ENCODE measurements at places on chromosomes 1 and 21.

GRCh38 chr1:219413536-219413935 lies 199.4 kb downstream of the ZC3H11B start:
- DNase-seq = no peak

DNA sequence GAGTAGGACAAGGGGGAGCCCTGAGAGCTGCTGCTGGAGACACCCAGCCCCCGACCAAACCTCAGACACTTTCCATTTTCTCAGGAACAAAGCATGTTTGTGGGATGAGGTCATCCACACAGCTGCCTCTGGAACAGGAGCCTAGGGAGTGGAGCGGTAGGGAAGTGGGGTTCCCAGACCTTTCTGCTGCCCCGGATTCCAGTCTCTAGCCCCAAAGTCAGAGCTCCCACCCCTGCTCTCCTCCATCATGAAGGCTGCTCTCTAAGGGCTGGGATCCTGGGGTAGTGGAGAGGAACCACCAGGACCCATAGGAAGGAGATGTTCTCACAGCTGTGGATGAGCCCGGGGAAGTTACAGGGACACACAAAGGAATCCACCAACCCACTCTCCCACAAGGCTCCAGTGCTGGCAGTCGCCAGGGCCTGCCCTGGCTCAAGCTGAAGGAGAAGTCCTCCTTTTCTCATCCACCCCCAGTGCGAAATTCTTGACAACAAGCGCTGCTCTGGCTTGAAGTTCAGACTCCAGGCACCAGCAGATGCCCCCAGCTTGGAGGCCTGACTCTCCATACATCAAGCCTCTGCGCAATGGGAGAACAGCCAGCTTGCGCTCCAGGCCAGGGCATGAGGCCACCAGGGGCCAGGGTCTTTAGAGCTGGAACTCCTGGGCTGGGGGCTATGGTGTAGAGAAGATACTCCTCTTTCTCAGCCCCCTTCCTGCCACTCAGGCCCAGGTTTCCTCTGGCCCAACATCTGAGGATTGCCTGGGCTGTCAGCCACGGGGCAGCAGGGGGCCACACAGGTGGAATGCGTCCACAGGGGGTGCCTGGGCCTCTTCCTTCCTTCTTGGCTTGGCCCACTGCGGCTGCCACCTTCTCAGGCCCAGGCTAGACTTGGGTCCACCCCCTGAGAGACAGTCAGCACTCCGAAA lies 4.5 kb downstream of the FHL3 start:
- no peak for DNase-seq

DNA sequence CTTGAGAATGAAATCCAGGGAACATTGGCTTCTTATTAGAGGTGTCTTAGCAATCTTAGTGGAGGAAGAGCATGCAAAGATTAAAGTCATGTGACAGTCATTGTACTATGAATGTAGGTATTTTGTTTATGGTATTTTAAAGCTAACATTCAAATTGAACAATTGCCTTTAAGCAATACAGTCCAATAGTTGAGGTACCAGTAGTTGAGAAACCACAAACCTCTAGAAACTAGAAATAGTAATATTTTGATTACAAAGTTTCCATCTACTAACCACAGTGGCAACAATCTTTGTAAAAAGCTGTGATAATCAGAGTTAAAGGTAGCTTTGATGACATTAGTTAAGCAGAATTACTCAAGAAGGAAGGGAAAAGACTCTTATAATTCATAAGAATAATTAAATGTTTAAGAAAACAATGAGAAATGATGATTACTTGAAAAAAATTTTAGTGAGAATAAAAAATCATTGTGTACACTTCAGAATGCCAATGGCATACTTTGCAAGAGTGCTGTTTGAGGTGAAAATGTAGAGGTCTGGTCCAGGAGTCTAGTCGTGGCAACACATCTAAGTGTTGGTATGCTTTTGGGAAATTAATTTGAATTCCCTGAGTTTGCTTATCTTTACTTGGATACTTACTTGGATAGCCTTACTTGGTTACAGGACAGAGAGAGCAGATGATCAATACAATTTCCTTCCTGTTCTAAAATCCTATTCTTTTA lies 104.9 kb upstream of the PTGFR start:
- no peak for DNase-seq

- DNase-seq = peak; percentile 27
These were observed 211.6 kb downstream of the LMX1A start for GRCh38 chr1:165144757-165145397.

GRCh38 chr1:42941640-42942330 lies 16.9 kb downstream of the SLC2A1 start:
- no peak for DNase-seq

DNA sequence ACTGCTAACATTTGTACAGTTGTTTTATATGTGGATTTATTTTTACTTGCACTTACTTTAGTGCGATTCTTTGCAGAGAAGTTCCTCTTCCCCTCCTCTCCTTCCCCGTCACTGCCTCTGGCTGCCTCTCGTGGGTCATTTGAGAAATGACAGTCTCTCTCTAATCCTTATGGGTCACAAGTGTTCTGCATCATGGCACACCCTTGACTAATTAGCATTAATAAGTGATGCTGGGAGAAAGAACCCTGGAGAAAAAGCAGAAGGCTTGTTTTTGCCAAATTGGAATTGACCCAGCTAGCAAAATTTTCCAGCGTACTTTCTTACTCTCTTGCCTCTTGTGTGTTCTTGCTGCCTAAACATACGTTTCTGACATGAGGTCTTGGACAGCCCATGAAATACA lies 301.2 kb downstream of the DUSP10 start:
- no peak for DNase-seq

DNA sequence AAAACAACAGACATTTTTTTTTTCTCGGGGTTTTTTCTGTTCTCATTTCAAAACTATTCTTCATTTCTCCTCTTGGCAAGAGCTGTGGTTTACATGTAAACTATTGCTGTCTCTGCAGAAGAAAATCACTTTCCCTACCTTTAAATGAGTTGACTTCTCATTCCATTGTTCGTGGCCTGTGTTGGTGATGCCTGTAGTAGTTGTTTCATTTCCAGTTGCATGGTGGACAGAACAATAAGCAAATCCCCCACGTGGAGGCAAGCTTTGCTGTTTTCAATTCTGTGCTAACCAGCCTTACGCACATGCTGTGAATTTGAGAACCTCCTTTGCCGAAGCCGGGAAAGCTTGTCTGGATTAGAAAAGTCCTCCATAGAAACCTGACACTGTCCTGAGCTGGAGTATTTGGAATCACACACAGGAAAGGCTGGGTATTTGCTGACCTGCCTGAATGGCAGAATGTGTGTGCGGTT lies 26.2 kb upstream of the MAP3K7CL start:
- no peak for DNase-seq

DNA sequence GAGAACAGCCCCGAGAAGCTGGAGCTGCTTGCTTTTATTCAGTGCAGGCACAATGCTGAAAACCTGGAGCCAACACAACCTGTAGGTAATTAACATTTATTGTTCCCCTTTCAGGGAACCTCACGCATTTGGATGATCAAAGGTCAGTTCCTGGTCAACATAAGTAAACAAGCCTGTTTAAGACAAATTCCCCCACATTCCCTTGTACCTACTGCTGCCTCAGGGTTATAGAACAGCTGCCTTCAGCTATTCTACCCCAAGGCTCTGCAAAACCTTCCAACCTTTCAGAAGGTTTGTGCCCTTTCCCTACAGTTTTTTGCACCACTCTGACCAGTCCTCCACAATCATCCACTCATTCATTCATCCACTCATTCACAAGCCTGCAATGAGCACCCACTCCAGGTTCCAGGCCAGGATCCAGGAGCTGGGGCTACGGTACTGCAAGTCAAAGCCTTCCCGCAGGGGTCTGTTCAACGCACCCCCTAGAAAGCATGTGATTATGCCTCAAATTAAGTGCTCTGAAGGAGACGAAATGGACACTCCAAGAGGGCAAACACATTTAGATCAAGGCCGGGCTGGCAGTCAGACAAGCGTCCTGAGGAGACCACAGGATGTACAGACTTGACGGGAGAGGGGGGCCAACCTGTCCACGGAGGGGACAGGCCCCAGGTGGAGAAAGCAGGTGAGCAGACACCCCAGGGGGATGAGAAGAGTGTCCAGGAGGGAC lies 683.9 kb downstream of the MATN1 start:
- no peak for DNase-seq

DNA sequence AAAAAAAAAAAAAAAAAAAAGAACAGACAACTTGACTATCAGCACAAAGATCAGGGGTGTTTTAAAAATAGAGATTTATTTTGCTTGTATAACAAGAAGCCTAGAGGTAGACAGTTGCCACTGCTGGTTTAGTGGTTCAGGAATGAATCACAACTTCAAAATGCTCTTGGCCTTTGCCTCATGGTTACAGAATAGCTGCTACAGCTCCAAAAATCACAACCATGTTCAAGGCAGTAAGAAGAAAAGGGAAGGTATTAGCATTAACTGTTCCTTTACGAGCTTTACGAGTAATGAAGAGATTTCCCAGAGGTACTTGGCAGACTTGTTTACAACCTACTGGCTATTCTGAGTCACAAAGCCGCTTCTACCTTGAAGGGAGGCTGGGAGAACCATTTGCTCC lies 52.5 kb upstream of the PPM1J start:
- DNase-seq = no peak

DNA sequence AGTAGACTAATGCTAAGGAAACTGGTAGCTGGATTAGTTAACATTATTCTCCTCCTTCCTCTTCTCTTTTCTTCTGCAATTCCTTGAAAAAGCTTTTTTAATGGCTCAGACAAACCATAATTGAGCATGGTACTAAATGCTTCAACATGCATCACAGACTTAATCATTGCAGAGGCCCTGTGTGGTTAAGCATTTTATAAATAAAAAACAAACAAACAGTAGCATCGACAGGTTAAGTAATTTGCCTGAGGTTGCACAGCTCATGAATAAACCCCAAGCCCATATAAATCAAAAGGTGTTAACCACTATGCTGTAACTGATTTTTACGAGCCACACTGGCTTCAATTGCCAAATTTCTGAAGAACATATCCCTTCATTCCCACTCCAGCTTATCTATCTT lies 462.1 kb downstream of the LMO4 start:
- no peak for DNase-seq

All from stimulated activated CD4-positive, alpha-beta T cell treated with anti-CD3 and anti-CD28 coated beads, TNF-alpha, amount 100 ng/mL, for 24 hours (primary cell).